ENCODE measurements at places on chromosomes 7 and 10.

DNA sequence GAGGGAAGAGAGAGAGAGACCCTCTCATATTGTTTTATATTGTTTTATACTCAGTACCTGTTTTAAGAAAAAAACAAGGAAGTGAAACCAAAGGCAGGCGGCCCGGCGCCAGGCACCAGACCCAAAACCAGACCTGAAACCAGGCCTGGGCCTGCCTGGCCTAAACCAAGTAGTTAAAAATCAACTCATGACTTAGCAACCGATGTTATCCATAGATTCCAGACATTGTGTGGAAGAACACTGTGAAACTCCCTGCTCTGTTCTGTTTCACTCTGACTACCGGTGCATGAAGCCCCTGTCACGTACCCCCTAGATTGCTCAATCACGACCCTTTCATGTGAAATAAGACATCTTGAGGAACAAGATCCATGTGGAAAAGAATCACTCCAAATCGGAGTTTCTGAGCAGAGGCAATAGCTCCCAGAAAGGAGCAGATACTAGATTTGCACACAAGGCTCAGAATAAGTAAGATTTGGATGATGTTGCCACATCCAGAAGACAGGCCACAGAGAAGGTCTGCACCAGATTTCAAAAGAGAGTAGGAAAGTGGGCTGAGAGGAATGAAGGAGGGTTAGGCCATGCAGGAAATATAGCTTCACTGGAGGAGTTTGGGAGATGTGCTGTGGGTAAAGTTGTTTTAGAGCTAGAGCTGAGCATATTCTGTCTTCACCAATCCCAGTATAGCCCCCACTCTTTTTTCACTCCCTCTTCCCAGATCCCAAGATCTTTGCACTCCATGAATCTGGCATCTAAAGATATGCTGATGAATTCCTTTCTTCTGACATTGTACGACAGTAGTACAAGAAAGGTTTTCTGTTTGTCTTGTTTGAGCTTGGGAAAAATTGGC is 8.8 kb upstream of the ZNF248 start:
- no peak for DNase-seq

GRCh38 chr10:310976-311639 is 175.9 kb downstream of the ZMYND11 start:
- peak; percentile 65 for DNase-seq

DNA sequence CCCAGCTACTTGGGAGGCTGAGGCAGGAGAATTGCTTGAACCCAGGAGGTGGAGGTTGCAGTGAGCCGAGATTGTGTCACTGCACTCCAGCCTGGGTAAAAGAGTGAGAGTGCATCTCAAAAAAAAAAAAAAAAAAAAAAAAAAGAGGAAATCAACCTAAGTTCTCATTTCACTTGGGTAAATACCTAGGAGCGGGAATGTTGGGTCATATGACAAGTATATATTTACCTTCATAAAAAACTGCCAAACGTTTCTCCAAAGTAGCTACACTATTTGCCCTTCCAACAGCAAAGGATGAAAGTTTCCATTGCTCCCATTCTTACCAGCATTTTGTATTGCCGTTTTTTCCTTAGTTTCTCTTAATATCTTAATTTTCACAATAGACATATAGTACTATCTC is 9.8 kb downstream of the P4HA1 start:
- DNase-seq, result no peak

DNA sequence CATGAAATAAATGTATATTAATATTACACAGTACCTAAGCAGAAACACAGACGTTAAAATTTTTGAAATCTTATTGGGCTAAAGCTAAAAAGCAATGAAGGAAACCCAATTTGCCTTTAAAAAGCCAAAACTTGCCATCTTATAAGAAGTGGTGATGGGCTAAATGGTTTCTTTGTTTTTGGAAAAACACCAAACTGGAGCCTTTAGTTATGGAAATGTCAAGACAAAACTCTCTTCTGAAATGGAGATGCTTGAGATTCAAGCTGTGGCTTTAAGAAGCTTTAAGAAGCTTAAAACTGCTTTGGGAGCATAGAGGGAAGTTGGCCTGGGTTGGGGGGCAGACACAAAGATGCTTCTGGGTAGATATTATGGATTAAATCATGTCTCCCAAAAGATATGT is 277.0 kb downstream of the GFRA1 start:
- DNase-seq, result no peak

GRCh38 chr7:7944619-7945282 is 23.8 kb upstream of the GLCCI1 start:
- no peak for DNase-seq

GRCh38 chr10:17831341-17831740 is 22.2 kb downstream of the MRC1 start:
- no peak for DNase-seq

- no peak for DNase-seq
These were observed 121.7 kb downstream of the MBL2 start for GRCh38 chr10:52650873-52651272.

GRCh38 chr10:64040781-64041180 is 519.6 kb downstream of the REEP3 start:
- DNase-seq, result no peak

DNA sequence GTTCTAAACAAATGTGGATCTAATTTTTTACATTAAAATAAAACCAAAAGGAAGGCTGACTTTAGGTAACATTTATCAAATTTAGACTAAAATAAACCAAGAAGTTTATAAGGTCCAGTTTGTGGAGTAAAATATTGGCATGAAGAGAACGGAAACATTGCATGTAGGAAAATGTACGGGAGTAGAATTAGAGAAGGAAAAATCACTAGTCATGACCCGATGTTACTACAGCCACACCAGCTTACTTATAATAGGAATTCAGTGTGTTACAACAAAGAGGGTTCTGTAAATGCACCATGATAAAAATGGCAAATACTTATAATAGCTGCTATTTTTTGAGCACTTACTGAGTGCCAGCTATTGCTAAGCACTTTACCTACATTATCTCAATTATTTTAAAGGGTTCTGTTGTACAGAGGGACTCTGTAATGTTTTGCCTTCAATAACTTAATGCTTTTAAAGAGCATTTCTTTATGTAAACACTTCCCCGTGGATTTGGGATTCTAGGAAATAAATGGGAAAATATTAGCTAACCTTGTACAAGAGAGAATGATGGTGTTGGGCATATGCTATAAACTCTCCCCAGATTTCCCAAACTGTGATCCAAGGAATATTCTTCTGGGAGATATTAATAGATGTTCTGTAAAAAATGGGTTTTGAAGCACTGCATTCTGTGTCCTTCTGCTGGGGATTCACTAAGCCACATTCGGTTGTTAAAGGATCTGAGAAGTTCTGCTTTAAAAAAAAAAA is 296.7 kb downstream of the BBS9 start:
- no peak for DNase-seq

- no peak for DNase-seq
These were observed 365.9 kb downstream of the PHTF2 start for GRCh38 chr7:78164459-78164858.

DNA sequence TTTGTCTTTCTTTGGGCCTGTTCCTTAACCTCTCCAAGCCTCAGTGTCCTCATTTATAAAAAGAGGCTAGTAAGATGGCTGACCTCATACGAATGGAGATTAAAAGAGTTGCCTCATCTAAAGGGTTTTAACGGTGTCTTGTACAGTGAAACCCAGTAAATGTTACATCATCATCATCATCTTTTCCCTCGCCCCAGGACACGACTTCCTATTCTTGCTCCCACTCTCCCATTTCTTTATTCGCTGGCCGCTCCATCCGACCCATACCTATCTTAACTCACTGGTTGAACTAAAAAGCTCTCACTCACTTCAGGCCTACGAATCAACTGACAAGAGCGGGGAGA is 554 bp downstream of the FRA10AC1 start:
- DNase-seq, result peak; percentile 56

DNA sequence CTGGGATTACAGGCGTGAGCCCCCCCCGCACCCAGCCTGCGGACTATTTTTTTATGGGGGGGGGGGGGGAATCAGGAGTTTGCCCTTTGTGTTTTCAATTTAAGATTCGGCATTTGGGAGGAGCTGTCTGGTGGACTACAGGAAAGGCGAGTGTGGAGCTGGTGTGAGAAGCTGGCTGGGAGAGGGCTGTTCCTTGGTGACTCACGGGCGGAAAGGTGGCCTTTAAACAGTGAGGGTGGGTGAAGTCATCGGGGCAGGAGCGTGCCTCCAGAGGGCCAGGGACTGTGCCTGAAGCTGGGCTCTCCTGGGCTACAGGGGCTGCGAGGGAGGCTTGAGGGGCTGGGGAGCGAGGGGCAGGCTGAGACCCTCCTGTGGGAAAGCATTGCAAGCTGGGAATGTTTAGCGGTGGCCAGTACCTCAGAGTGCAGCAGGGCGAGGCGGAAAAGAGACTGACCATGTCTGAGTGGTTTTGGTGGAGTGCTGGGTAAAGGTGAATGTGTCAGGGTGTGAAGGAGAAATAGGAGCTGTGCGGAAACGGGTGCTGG is 39.7 kb upstream of the ZNF32 start:
- no peak for DNase-seq

- peak; percentile 56 for DNase-seq
These were observed 80.0 kb downstream of the C7orf25 start for GRCh38 chr7:42831718-42832522.
